ENCODE measurements at places on chromosomes 11 and 22.

GRCh38 chr22:18032455-18033101 lies 8.2 kb upstream of the MICAL3 start:
- DNase-seq = no peak

GRCh38 chr11:27909386-27909785 lies 198.6 kb downstream of the KIF18A start:
- no peak for DNase-seq

DNA sequence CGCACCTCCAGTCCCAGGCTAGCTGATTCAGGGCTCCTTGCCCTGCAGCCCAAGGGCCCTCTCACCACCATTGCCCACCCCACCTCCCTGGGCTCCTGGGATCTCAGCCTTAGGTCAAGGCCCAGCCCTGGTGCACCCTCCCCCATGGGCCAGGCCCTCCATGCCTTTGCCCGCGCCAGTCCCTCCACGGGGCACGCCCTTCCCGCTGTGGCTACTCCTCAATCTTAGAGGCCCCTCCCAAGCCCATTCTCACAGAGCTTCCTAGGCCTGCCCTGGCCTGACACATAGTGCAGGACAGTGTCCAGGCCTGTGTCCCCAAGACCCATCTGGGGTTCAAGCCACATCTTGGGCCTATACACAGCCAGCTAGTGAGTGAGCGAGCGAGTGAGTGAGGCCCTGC lies 6.9 kb downstream of the GP1BB start:
- no peak for DNase-seq

DNA sequence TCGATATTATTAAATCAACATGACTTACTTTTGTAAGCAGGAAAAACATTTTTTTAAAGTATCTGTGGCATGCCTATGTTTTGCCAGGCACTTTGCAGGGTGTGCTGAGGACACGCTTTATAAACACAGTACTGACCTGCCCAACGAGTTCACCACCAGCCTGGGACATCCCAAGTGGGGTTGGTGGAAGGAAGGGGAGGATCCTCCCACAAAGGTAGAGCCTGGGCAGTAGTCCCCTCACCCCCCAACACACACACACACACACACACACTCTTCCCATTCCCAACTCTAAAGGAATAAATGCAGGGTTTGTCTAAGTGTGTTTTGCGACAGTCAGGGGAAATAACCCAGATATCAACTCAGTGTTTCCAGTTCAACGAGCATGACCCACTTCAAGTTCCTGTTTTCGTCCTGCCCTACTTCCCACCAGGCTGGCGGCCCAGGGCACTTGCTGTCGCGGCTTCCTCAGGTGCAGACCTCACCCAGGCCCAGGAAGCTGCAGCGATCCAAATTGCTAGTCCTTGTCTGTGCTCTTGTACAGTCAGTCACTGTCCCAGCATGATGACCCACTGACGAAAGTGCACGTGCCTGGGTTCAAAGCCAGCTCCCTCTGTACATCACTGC lies 3.1 kb downstream of the CERK start:
- peak; percentile 84 for DNase-seq

- DNase-seq = no peak
These were observed 112.7 kb downstream of the FAR1 start for GRCh38 chr11:13781153-13781552.

GRCh38 chr11:44766972-44767278 lies 40.2 kb downstream of the TSPAN18 start:
- no peak for DNase-seq

DNA sequence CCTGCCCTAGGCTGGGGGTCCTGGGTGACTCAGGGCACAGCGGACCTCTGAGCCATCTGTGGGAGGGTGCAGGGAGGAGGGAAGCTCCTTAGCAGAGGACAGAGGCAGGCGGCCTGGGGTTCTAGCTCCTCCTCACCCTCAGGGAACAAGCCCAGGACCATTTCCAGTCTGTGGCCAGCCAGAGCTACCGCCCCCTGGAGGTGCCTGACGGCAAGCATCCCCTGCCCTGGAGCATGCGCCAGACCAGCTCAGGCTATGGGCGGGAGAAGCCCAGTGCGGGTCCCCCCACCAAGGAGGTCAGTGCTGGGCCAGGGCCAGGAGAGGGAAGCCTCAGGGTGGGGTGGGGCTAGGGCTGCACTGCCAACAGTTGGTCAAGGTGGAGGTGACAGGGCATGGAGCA lies 26.0 kb upstream of the LRRC10B start:
- no peak for DNase-seq

- DNase-seq = no peak
These were observed 173.9 kb downstream of the DDX10 start for GRCh38 chr11:108838792-108839105.

DNA sequence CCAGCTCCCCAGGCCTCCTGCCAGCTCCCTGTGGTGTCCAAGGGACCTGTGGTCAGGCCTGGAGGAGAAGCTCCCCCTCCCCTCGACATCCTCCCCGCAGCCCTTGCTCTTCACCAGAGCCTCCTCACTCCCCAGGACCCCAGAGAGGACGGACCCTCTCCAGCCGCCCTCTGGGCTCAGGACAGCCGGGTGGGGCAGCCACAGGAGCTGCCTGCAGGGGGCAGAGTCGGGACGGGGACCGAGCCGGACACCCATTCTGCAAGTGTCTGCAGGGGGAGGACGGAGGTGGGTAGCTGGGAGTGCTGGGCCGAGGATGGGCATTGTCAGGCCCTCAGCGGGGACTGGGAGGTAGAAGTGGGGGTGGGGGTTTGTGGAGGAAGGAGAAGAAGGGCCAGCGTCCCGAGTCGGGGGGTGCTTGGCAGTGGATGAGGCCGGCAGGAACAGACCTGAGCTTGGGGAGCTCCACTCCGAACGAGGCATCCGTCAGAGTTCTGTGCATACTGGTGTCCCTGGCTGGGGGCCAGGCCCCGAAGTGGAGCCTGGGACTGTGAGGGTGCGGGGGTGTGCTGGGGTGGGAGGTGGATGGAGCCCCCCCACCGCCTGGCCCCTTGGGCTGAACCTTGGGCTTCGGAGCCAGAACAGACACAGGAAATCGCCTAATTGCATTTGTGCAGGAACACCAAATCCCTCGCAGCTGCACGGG lies 15.2 kb downstream of the PRR33 start:
- DNase-seq = no peak

DNA sequence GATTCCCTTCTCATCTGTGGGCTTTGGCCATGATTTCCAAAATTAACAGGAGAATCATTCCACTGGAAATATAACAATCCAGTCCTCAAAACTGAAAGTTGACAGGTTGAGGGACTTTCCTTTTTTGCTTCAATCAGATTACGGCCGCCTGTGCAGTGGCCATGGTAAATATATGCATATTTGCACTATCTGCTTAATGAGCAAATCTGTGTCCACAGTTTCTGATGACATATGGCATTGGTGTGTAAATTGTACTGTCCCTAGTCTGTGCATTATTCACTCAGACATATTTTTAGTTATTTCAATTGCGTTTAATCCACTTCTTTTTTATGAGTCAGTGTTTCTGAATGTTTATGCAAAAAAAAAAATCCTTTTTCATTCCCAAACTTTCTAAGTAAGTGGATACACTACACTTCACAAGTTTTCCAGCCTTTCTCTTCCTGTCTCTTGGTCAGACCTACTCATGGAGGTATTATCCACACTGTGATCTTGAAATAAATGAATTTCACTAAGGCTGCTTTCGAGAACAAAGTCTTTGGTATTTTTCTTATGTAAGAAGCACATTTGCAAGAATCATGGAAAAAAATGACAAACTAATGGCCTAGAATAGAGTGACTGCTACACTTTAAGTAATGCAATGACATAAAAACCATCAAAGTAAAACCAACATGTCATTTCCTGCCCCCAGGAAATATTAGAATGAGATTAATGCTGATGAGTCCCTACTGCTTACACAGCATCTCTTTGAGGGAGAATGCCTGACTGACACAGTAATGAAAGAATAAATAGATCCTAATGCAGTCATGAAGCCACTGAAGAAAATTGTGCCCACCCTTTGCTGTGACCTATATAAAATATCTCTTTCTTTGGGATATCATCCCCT lies 76.4 kb upstream of the MTNR1B start:
- no peak for DNase-seq

DNA sequence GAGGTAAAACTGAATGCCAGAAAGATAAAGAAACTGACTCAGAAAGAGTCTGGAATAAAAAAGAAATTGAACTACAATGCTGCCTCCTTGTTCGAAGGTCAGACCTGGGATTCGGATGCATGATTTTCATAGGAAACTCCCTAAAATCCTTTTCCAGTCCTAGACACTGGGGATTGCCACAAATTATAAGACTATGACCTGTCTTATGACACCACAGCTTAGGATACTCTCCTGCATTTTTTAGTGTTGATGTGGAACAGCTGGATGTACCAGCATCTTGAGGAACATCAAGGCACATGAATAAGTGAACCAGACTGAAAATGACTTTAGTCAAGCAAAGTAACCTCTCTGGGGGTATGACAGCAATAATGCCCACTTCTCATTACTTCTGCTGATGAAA lies 9.0 kb downstream of the KIRREL3 start:
- no peak for DNase-seq

DNA sequence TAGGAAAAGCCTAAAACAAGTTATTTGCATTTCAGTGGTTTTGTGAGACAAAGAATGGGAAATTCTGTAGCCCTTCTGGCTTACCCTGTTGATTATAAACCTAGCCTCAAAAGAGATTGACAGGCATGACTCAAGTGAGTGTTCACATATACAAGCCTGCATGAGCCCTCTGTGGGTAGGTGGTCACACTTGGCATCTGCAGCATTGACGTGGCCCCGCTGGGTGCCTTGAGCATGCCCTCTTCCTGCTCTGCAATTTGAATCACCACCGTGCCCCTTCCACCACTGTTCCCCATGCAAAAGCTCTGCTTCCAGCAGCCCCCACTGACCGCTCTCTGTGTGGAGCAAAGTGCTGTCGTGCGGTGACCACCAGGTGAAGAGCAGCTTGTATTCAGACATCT lies 21.0 kb upstream of the ADSL start:
- peak; percentile 88 for DNase-seq

GRCh38 chr11:100863080-100863581 lies 176.0 kb downstream of the ARHGAP42 start:
- no peak for DNase-seq

DNA sequence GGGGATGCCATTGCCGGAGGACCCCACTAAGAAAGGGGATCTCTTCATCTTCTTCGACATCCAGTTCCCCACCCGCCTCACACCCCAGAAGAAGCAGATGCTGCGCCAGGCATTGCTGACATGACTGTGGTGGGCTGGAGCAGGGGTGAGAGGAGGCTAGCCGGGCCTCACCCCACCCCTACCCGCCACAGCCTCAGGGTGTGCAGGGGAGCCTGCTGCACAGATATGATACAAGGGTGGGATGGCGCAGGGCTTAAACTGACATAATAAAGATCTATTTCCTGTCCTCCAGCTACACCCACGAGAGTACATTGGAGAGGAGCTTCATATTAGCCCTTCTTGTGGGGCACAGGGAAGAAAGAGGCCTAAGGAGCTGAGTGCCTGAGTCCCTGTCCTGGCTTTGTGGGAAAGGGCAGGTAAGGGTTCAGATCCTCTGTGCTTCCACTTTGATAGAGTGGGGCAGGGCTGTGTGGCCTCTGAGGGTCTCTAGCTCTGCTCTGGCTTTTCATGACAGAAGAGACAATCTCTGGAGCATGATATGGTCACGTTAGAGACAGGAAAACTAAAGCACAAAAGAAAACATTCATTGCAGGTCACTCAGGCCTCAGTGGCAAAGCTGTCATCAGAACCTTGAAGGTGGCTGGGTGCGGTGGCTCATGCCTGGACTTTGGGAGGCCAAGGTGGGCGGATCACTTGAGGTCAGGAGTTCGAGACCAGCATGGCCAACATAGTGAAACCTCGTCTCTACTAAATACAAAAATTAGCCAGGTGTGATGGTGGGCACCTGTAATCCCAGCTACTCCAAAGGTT lies 12.4 kb downstream of the UCP2 start:
- peak; percentile 72 for DNase-seq

GRCh38 chr11:21604564-21604963 lies 588.3 kb upstream of the ANO5 start:
- no peak for DNase-seq

DNA sequence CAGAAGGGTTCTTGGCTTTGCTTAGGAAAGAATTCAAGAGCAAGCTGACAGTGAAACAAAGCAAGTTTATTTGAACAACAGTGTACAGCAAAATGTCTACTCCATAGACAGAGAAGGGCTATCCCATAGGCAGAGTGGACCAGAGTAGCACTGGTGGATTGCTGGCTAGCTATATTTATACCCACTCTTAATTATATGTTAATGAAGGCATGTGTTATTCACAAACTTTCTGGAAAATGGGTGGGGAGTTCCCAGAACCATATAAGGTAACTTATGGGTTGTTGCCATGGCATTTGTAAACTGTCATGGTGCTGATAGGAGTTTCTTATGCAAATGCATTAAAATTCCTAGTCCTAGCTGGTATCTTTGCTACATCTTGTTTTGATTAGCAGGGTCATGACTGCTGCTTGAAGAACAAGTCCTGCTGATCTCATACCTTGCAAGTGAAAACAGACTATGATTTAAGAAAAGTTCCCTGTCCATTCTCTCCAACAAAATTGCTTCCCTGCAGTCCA lies 330.5 kb downstream of the BUD13 start:
- DNase-seq = no peak

- DNase-seq = no peak
These were observed 24.8 kb upstream of the SWAP70 start for GRCh38 chr11:9639099-9639498.

DNA sequence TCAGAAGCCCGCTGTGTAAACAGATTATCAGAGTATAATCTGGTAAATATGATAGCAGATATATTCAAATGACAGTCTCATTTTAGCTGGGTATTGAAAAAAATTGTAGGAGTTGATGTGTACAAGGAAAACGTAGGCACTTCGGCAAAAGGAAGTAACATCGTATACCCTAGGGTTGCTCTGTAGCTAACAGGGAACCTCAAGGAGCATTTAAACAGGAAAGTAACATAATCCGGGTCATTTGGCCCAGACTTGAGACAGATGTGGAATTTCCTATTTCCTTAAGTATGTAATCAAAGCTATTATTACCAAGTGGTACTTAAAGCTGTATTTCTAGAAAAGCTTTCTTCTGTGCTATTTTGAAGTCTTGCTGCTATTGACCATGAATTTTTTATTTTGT lies 215.6 kb downstream of the DDX10 start:
- no peak for DNase-seq

DNA sequence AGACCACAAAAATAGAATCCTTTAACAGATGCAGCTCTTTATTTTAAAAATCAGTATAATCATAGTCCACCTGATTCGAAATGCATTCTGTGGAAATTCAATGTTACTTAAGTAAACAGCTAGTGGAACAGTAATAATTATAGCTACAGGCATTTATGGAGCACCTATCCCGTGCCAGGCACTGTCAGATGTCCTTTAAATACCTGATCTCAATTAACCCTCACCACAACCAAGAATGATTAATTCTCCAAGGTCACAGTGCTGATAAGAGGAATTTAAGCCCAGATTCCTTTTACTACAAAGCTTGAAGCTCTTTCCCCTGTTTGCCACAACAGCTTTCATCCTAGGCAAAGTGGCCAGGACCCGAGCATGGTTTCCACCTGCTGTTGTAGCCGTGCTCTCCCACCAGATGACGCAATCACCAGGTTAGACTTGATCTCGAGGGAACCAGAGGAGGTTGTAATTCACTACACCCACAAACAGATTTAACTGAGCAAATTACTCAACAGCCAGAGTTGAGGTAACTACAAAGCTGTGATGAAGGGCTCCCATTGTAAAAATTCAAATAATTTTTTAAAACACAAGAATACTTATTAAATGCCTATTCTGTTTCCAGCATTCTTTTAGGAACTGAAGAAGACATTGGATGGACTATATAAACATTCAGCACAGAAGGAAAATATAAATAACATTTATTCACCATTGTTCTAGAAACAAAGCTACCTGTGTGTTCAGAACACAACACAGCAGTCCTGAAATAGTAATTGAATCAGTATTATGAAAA lies 10.3 kb downstream of the PRDM10 start:
- DNase-seq = peak; percentile 36

GRCh38 chr11:104529213-104529612 lies 365.3 kb upstream of the PDGFD start:
- no peak for DNase-seq
